ENCODE measurements at places on chromosomes 11 and 22. TPM values are rescaled to one million over a fixed set of nuclear protein-coding genes. Genes with fewer than 3 reads are reported as not detected.

GRCh38 chr11:60347084-60347797, 20.2 kb downstream of the MS4A6E start:
- no peak overlapping the region for H3K4me3 ChIP-seq
- H3K4me1 ChIP-seq, result no peaks in the 10 kb centered on the region
- DNase-seq, result no peak
- H3K36me3 ChIP-seq, result peaks cover 6% of the 10 kb centered on the region
- H3K27me3 ChIP-seq, result peaks cover 55% of the 10 kb centered on the region
- no peak overlapping the region for H3K27ac ChIP-seq

The OR51B4 gene
- total RNA-seq, result not detected

GRCh38 chr11:61730240-61730994, 22.0 kb upstream of the MYRF start:
- no peaks in the 10 kb centered on the region for H3K36me3 ChIP-seq
- no peaks in the 10 kb centered on the region for H3K27me3 ChIP-seq
- peak; percentile 86 for DNase-seq
- peak overlapping the region; percentile 54 for H3K27ac ChIP-seq
- no peak overlapping the region for H3K4me3 ChIP-seq
- peaks cover 27% of the 10 kb centered on the region for H3K4me1 ChIP-seq

DNA sequence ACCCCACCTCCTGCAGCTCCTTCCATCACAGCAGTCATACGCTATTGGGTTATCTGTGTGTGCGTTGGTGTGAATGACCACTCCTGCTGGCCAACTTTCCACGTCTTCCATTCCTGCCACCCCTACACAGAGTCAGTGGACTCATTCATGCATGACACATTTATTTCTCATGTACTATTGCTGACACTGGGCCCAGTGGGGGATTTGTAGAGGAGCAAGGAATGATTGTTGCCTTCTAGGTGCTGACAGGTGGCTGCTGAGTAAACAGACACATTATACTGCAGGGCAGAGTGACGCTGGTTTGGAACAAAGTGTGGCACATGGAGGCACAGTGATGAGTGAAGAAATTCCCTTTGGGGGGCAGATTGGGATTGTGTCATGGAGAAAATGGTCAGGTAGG, 113.9 kb downstream of the CCDC81 start:
- DNase-seq, result no peak
- peaks cover 23% of the 10 kb centered on the region for H3K4me1 ChIP-seq
- H3K4me3 ChIP-seq, result no peak overlapping the region
- H3K36me3 ChIP-seq, result peaks cover 6% of the 10 kb centered on the region
- no peak overlapping the region for H3K27ac ChIP-seq
- no peaks in the 10 kb centered on the region for H3K27me3 ChIP-seq

- no peaks in the 10 kb centered on the region for H3K27me3 ChIP-seq
- H3K4me1 ChIP-seq, result peaks cover 21% of the 10 kb centered on the region
- no peaks in the 10 kb centered on the region for H3K36me3 ChIP-seq
- peak; percentile 19 for DNase-seq
Measured at GRCh38 chr22:31291481-31292235, 630 bp downstream of the PIK3IP1 start.

The IGHMBP2 gene
- 19.8 TPM for total RNA-seq

DNA sequence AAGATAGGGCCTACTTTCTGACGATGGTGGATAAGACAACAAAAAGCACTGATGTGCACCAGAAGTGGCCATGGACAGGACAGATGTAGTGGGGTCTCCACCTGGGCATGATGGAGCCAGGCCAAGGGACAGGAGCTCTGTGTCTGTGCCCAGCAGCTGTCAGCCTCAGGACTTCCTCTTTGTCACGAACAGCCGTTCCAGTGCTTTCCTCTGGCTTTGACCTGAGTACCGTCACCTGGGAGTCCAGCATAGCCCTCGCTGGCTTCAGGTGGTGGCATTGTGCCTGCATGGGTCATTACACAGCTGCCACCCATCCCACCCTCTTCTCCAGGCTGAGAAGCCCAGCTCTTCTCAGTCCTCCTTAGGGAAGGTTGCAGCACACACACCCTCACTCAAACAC, 137.8 kb downstream of the GRIK4 start:
- H3K27ac ChIP-seq, result no peak overlapping the region
- peaks cover 37% of the 10 kb centered on the region for H3K27me3 ChIP-seq
- DNase-seq, result no peak
- no peak overlapping the region for H3K4me3 ChIP-seq
- no peaks in the 10 kb centered on the region for H3K36me3 ChIP-seq

The SAAL1 gene
- total RNA-seq, result 34.3 TPM

The KCNA4 gene
- total RNA-seq, result not detected

- H3K36me3 ChIP-seq, result peaks cover 20% of the 10 kb centered on the region
- DNase-seq, result peak; percentile 97
- no peaks in the 10 kb centered on the region for H3K27me3 ChIP-seq
- H3K27ac ChIP-seq, result peak overlapping the region; percentile 97
- peak overlapping the region; percentile 78 for H3K4me3 ChIP-seq
Measured at GRCh38 chr11:43830928-43831440, 49.6 kb upstream of the ALKBH3 start.

The GP1BB gene
- 0.83 TPM for total RNA-seq

The PCF11 gene
- total RNA-seq, result 61.4 TPM

DNA sequence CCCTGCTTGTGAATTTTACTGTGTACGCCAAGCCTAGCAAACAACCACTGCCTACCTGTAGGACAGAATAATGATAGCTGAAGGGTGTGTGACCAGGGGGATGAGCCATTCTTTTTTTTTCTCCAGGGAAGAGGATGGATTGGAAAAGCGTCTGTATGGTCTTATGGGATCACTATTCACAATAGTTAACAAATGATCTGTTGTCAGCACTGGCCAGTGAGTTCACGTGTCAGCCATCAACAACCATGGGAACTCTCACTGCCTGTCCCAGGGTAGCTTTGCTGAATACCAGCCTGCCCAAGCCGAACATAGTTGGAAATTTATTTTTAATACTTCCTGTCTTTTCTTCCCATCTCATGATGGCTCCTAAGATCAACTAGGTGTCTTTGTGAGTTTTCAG, 170.2 kb downstream of the ST3GAL4 start:
- H3K27me3 ChIP-seq, result peaks cover 9% of the 10 kb centered on the region
- H3K36me3 ChIP-seq, result no peaks in the 10 kb centered on the region
- H3K27ac ChIP-seq, result no peak overlapping the region
- H3K4me1 ChIP-seq, result no peaks in the 10 kb centered on the region

The SCT gene
- total RNA-seq, result not detected

The CCDC116 gene
- total RNA-seq, result 0.21 TPM

GRCh38 chr11:66971488-66971887, 3.6 kb upstream of the C11orf86 start:
- no peak overlapping the region for H3K4me3 ChIP-seq
- no peaks in the 10 kb centered on the region for H3K27me3 ChIP-seq
- DNase-seq, result no peak
- no peaks in the 10 kb centered on the region for H3K36me3 ChIP-seq
- H3K27ac ChIP-seq, result peak overlapping the region; percentile 87

GRCh38 chr11:108009497-108010370, 1.0 kb downstream of the CUL5 start:
- H3K4me3 ChIP-seq, result peak overlapping the region; percentile 86
- peaks cover 13% of the 10 kb centered on the region for H3K36me3 ChIP-seq
- no peaks in the 10 kb centered on the region for H3K27me3 ChIP-seq
- H3K4me1 ChIP-seq, result peaks cover 13% of the 10 kb centered on the region

The SCGB1A1 gene
- not detected for total RNA-seq

GRCh38 chr22:42189761-42190160, 59.2 kb upstream of the CYP2D6 start:
- H3K27ac ChIP-seq, result no peak overlapping the region
- no peaks in the 10 kb centered on the region for H3K36me3 ChIP-seq
- no peaks in the 10 kb centered on the region for H3K27me3 ChIP-seq
- no peak for DNase-seq
- no peak overlapping the region for H3K4me3 ChIP-seq
- peaks cover 20% of the 10 kb centered on the region for H3K4me1 ChIP-seq

The OR52A1 gene
- not detected for total RNA-seq

DNA sequence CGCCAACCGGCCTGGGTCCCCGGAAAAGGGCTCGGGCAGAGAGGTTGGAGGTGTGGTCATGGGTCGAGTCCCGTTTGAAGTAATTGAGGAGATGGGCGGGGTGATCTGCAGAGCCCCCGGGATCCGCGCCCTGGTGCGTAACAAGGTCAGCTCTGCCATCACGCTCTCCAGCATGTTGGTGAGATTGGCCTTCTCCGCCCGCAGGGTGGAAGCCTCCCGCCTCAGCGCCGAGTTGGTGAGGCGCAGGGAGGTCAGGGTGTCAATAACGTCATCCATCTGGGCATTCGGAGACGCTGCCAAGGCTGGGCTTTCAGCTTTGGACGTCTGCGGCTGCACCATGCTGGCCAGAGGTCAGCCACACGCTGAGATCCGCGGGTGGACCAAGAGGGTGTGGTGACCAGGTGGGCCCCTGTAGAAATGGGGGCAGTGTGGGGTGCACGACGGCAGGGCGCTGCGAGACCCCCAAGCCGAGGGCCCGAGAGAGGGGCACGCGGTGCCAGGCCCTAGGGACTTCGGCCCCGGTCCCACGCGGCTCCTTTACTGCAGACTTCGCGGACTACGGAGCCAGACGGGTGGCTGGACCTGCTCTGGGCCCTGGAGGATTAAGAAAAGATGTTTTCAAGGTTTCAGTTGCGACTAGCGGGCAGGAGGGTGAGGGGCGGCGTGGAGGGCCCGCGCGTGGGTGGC, 672 bp downstream of the RTL6 start:
- H3K27ac ChIP-seq, result peak overlapping the region; percentile 69
- H3K4me3 ChIP-seq, result peak overlapping the region; percentile 76
- no peak for DNase-seq
- no peaks in the 10 kb centered on the region for H3K27me3 ChIP-seq
- peaks cover 5% of the 10 kb centered on the region for H3K36me3 ChIP-seq

DNA sequence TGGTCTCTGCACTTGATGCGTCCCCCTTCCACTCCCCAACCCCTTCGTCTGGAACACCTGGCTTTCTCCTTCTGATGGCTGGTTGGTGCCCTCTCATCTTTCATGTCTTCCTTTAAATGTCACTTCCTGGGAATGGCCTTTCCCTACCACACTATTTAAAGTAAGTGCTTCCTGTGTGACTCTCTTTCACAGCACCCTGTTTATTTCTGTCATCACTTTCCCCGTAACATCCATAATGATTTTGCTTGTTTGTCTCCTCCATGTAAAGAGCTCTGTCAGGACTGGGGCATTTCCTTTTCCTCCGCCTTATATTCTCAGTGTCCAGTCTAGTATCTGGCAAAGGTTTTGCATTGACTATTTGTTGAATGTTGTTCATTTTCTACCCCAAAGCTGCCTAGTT, 143.0 kb downstream of the DBX1 start:
- H3K4me1 ChIP-seq, result peaks cover 47% of the 10 kb centered on the region
- DNase-seq, result no peak

The C11orf16 gene
- total RNA-seq, result not detected

DNA sequence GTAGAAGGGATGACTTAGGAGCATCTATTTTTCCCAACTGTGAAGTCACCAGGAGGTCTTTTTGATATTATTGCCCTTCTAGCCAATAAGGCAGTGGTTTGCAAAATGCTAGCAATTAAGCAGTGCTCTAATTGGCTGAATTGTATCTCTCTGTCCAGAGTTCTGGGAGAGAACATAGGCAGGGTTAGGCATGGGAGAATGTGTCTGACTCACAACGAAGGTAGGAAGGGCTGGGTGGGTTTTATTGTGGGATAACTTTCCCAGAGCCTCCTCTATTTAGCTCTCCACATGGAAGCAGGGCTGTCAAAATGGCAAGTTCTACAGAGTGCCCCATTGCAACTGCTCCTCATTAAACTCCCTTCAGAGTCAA, 415.9 kb upstream of the CADM1 start:
- no peaks in the 10 kb centered on the region for H3K36me3 ChIP-seq
- no peaks in the 10 kb centered on the region for H3K27me3 ChIP-seq
- H3K4me3 ChIP-seq, result no peak overlapping the region
- H3K4me1 ChIP-seq, result no peaks in the 10 kb centered on the region
- H3K27ac ChIP-seq, result no peak overlapping the region
- no peak for DNase-seq

The ENTHD1 gene
- not detected for total RNA-seq

All from MCF 10A (cell line).